Urinary bladder (tissue), 4 donors: ENCODE measurements at places on chromosomes 6 and 20. TPM values are rescaled to one million over a fixed set of nuclear protein-coding genes. Genes with fewer than 3 reads are reported as not detected.

DNA sequence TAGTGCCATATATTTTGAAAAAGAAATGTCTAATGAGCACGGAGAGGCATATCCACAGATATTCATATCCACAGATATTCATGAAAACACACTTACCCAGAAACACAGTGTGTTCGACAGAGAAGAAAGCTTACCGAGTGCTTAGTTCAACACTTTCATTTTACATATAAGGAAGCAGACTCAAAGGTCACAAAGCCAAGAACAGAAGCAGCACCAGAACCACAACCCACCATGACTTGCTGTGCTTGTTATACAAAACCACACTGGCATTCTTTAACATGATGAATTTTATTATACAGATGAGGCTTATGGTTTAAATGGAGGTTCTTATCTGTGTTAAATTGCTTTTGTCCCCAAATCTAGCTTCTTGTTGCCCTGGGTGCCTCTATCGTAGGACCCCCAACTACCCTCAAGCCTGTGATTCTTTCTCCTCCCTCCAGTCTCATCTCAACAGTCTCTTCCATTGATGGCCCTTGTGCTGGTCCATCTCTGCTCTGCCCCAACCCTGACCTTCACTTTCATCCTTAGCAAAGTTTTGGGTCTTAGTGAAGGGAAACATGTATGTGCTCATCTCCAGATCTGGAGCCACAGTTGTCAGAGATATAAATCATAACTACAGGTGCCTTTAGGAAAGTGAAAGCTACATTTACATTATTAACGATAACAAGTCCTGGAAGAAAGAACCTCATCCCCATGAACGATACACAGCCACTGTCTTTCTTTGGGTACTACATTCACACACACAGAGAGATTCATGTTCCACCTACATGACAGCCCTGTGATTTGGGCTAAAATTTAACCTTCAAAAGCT, 40.0 kb downstream of the SF3B5 start:
- no peak for DNase-seq

MOG gene
- polyA plus RNA-seq, result not detected

HLA-DQB1 gene
- polyA plus RNA-seq, result 36.1 TPM

GRCh38 chr20:33994222-33994913, 657 bp downstream of the RALY start:
- DNase-seq, result peak; percentile 53

GRCh38 chr20:41248368-41249024, 69.0 kb downstream of the ZHX3 start:
- peak; percentile 55 for DNase-seq

HLA-G gene
- not detected for polyA plus RNA-seq

DNA sequence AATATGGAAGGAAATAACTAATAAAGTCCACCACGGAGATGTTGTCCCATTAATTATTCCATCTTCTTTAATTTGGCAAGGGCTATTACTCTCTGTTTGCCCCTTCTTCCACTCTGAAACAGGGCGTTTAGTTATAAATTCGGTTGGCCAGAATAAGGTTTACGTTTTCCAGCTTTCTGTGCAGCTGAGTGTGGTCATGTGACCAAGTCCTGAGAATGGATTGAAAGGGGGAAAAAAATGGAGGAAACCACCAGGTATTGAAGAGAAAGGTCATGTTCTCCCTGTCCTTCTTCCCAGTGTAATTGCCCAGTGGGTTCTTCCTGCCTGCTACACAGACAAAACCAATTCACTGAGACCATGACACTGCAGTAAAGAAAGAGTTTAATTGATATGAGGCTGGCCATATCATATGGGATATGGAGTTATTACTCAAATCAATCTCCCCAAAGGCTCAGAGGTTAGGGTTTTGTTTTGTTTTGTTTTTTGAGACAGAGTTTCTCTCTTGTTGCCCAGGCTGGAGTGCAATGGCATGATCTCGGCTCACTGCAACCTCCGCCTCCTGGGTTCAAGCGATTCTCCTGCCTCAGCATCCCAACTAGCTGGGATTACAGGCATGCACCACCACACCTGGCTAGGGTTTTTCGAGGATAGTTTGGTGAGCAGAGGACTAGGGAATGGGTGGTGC, 14.3 kb upstream of the TBC1D22B start:
- no peak for DNase-seq

STMND1 gene
- polyA plus RNA-seq, result not detected

GRCh38 chr20:60765821-60766403, 486.1 kb upstream of the CDH4 start:
- DNase-seq, result no peak

GRCh38 chr6:44253307-44254101, 3.8 kb downstream of the SLC35B2 start:
- no peak for DNase-seq

DNA sequence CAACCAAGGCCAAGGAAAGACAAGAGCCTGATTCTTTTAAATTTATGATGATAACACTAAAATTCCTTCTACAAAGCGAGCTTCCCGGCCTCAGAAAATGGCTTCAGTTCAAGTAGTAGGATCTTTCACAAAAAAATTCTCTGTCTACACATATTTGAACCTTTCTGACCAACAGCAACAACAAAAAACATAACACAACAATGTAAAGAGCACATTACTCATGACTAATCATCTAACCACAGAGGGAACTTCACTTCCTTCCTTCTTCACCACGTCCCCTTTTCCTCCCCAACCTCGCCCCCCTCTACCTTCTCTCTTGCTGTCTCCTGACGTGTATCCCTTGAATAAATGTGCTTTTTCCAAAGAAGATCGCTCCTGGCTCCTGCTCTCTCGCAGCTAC, 228.2 kb downstream of the MYLK4 start:
- DNase-seq, result no peak

GRCh38 chr6:108757357-108757756, 90.9 kb upstream of the ARMC2 start:
- DNase-seq, result no peak

- no peak for DNase-seq
Measured at GRCh38 chr6:1712451-1712850, 102.7 kb downstream of the FOXC1 start.

GRCh38 chr20:184288-184687, 5.2 kb downstream of the DEFB128 start:
- DNase-seq, result no peak

GSTA2 gene
- polyA plus RNA-seq, result not detected

DNA sequence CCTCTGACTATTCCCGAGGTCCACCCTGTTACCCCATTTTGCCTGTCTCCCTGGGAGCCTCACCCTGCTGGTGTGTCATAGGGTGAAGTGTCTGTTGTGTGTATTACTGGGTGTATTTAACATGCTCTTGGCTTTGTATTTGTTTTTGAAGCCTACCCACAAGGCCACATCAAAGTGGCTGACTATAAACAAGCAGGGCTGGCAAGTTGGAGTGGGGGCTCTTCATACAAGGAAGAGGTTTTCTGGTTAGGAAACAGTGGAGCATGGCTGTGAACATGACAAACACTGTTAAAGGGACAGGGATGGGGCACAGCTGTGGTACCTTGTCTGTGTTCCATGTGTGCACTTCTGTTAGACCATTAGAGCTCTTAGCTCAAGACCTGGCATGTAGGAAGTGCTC, 26.3 kb downstream of the HECA start:
- DNase-seq, result no peak

- no peak for DNase-seq
Measured at GRCh38 chr6:21665392-21666200, 72.0 kb downstream of the SOX4 start.

WFDC5 gene
- polyA plus RNA-seq, result 0.27 TPM

TOX2 gene
- polyA plus RNA-seq, result 38.0 TPM

GRCh38 chr20:53212018-53212417, 239.9 kb downstream of the TSHZ2 start:
- DNase-seq, result no peak

DNA sequence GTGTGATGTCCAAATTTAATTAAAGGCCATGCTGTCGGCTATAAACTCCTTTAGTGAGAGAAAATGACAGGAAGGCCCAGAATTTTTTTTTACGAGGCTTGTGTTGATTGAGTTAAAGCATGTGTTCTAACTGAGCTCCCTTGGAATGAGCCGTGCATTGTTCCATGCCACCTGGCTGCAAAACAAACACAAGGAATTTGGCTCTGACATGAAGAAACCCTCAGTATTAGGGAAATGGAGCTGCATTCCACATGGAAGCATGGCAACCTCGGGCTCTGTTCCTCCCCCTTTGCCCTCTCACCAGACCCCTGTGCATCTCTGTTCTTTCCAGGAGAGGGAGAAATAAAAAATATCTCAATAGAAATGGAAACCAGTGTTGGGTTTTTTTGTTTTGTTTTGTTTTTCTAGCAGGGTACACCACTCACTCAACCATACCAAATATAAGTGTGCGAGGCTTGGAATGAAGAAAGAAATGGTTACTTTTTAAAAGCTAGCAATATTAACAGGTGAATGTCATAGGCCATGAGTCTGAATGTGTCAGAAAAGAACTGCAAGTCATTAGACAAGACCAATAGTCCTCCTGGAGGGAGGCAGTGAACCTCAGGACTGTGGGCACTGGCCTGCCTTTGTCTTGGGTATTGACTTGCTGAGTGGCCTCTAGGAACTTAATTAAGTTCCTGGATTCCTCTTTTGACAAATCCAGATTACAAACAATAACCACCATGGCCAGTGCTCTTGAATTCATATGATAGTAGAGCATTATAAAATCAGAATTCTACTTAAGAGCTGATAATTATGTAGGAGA, 935.1 kb downstream of the KIF16B start:
- no peak for DNase-seq

- DNase-seq, result no peak
Measured at GRCh38 chr6:149223904-149224351, 93.6 kb upstream of the TAB2 start.

GRCh38 chr20:30610029-30610693, 647.3 kb upstream of the DEFB115 start:
- no peak for DNase-seq

DNA sequence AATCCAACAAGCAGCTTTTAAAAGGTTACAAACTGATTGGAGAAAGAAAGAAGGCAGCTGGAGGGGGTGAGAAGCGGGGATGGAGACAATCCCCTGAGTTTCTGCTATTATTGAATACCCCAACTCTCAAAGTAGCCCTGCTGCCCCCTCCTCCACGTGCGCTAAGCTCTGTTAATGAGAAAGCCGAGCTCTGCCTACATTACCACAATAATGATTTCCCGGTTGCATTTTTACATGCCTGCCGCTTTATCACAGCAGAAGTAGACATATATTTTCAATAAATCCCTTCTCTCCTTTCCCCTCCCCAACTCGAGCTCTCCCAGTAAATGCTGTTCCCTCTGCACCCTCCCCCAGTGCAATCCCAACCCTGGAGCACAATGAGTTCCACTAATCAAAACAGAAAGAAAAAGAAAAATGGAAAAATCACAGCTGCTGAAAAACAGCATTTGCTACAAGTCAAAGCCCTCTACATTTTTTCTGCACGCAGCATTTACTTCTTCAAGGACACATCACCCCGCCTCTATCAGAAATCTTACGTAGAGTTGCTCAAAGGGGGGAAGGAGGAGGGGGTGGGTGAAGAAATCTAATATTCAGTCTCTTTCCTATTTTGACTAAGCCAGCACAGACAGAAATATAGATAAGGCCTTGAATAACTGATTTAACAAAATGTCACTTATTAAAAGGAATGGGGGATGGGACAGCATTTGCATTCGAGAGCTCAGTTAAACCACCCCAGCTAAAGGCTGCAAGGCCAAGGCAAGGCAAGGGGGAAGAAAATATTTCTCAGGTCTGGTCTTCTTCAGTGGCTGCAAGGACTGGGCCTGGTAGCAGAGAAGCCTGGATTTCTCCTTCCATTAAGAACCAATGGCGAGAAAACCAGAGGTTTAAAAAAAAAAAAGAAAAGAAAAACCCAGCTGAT, 10.7 kb downstream of the TRERF1 start:
- peak; percentile 74 for DNase-seq

PPP1R14C gene
- 0.08 TPM for polyA plus RNA-seq

GRCh38 chr20:50398821-50399554, 111.2 kb upstream of the PTPN1 start:
- DNase-seq, result no peak

- no peak for DNase-seq
Measured at GRCh38 chr6:89180971-89181370, 35.1 kb downstream of the PM20D2 start.

DNA sequence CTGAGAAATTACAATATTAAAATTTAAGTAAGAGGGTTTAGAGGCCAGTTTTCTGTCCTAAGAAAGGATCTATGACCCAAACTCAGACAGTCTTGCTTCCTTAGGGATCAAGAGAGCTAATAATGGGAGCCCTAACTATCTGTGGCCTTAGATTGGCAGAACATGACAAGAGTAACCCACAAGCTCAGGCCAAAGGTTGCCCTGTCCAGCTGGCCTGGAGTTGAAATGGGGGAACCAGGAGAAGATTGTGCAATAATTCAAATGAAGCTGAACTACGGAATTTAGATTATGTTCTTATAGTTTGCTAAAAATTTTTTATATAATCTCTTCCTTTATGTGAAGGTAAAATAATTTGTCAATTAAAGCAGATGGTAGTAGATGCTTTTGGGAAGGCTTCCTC, 26.4 kb downstream of the LAMA4 start:
- no peak for DNase-seq

MRAP2 gene
- polyA plus RNA-seq, result 0.92 TPM

EYS gene
- polyA plus RNA-seq, result not detected

DNA sequence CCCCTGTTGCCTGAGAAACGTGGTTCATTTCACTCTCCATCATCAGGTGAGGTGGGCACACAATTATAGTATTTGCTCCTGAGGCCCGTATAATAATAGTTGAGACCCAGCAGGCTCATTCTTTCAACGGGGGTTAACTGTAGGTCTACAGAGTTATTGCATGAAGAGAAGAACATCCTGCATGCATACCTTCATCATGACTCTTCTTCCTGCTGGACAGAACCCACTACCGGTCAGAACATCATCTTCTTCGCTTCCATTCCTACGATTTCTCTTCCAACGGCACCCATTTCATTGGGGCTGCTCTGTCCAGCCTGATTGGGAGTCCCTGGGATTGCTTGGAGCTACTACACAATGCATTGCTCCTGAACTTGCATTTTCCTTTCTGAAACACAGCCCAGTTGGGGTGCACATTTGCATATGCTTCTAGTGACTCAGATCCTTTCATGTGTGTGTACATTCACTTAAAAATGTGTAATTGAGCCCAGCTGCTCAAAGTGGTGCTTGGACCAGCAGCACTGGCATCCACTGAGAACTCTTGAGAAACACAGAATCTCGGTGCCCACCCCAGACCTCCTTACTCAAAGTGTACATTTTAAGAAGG, 57.4 kb downstream of the SLC24A3 start:
- no peak for DNase-seq

BCKDHB gene
- polyA plus RNA-seq, result 13.8 TPM

- no peak for DNase-seq
Measured at GRCh38 chr20:31355981-31356380, 12.4 kb upstream of the DEFB118 start.

C6orf141 gene
- 2.3 TPM for polyA plus RNA-seq

GRCh38 chr6:11747021-11747420, 31.6 kb downstream of the ADTRP start:
- DNase-seq, result no peak

MDFI gene
- polyA plus RNA-seq, result 20.6 TPM
